H4 (cell line): ENCODE measurements at places on chromosomes 6 and 20. TPM values are rescaled to one million over a fixed set of nuclear protein-coding genes. Genes with fewer than 3 reads are reported as not detected.

- peak; percentile 76 for DNase-seq
Observed at GRCh38 chr6:41278699-41279405, 7.6 kb downstream of the TREM1 start.

DNA sequence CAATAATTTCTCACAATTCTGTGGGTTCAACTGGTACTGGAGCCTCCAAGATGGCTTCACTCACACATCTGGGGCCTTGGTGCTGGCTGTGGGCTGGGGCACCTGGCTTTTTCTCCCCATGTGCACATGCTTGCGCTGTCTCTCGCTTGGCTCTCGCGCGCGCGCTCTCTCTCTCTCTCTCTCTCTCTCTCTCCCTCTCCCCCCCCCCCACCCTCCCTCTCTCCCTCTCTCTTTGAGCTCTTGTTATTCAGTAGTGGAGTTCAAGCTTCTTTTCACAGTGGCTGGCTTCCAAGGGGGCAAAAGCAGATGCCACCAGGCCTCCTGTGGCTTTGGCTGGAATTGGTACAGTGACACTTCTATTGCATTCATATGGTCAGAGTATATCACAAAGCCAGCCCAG, 10.8 kb upstream of the TBCC start:
- no peak for DNase-seq

DNA sequence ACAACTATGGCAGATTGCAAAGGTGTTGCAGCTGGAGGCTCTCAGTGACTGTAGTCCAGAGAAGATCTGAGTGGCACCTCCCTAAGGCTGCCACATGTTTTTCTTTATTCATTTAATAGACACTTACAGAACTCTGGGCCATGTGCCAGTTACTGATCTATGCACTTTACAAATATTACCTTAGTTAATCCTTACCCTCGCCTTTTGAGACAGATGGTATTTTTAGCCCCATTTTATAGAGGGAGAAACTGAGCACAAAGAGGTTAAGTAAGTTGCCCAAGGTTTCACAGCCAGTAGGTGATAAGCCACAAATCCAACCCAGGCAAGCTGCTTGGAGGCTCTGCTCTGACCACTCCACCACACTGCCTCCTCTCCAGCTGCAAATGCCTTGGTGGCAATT, 6.5 kb upstream of the SCRT2 start:
- DNase-seq: no peak

DNA sequence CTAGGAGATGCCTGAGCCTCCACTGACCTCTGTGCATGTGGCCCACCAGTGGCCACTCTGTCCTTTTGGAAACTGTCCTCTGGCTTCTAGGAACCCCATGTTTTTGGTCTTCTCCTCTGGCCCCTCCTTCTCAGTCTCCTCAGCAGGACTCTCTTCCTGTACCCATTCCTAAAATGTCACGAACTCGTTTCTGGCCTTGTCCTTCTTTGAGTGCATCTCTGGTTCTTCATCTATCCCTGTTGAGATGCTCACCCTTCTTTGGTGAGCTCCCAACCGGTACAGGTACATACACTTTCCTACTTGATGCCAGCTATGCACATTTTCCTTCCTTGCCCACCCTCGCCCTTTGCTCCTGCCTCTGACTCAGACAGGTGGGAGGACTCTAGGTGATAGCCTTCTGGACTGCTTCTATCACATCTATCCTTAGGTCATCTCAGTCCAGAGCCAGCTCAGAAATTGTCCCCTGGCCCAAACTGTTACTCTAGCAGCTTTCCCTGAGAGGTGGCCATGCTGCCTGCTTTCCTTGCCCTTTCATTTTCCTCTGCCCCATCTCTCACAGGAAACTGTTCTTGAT, 14.8 kb upstream of the NNAT start:
- no peak for DNase-seq

GRCh38 chr6:139644821-139645220, 270.4 kb upstream of the CITED2 start:
- no peak for DNase-seq

The CYP24A1 gene
- 0.95 TPM in 1 of 2 replicates, not detected in the other for total RNA-seq

DNA sequence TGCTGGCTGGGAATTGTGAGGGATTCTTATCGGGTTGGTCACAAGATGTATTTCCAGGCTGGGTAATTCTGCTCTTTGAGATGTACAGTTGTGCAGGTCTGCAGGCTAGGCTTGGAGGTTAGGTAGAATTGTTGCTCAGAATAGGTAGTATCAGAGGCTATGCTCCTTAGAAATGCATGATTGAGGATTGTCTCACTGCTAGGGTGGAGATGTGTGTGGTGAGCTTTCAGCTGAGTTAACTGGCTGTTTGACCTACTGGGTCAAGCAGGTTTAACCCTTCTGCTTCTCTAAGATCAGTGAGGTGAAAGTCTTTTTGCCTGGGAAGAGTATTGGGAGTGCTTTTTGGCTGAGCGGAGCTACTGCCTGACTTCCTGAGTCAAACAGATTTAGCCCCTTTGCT, 701.1 kb downstream of the UTRN start:
- no peak for DNase-seq

DNA sequence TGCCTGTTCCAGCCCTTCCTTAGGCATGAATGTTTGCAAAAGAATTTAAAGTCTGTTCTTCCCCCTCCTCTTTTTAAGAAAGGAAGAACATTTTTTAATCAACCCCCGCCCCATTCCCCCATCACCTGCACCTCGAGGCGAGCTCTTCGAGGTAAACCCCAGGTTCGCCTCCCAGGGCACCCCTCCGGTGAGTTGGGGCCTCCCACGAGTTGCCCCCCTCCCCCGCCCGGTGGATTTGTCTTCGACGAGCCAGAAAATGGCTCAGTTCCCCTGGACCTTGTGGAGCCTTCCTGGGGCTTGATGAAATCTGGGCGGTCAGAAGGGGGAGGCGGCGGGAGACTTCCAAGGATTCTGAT, 256 bp upstream of the OVOL2 start:
- no peak for DNase-seq

GRCh38 chr6:27651371-27651732, 178.4 kb upstream of the ZNF184 start:
- peak; percentile 24 for DNase-seq

The GZF1 gene
- 13.4 and 14.2 TPM in 2 replicates for total RNA-seq

The DPPA5 gene
- not detected in 2 replicates for total RNA-seq

- peak; percentile 14 for DNase-seq
Observed at GRCh38 chr6:148700741-148701311, 46.0 kb upstream of the UST start.

- DNase-seq: no peak
Observed at GRCh38 chr6:33826537-33826936, 22.7 kb upstream of the MLN start.

The PRICKLE4 gene
- not detected in 2 replicates for total RNA-seq

GRCh38 chr6:35019831-35020230, 121.3 kb downstream of the TCP11 start:
- DNase-seq: no peak

The NNAT gene
- total RNA-seq: not detected in 2 replicates

DNA sequence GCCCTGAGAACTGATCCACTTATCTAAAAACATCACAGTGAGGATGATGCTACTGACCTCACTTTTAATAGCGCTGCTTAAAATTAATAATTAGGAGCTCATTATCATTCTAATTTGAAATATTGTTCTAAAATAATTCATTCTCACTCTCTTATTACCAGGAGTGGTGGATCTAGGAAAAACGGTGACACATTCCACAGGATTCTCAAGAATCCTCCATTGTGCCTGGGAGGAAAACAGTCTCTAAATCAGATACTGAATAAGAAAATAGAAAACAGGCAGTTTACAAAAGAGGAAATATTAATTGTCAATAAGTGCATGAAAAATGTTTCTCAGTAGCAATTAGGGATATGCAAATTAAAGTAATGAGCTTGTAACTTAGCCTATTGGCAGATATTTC, 187.4 kb downstream of the TENT5A start:
- no peak for DNase-seq

The TNNC2 gene
- not detected in 2 replicates for total RNA-seq

DNA sequence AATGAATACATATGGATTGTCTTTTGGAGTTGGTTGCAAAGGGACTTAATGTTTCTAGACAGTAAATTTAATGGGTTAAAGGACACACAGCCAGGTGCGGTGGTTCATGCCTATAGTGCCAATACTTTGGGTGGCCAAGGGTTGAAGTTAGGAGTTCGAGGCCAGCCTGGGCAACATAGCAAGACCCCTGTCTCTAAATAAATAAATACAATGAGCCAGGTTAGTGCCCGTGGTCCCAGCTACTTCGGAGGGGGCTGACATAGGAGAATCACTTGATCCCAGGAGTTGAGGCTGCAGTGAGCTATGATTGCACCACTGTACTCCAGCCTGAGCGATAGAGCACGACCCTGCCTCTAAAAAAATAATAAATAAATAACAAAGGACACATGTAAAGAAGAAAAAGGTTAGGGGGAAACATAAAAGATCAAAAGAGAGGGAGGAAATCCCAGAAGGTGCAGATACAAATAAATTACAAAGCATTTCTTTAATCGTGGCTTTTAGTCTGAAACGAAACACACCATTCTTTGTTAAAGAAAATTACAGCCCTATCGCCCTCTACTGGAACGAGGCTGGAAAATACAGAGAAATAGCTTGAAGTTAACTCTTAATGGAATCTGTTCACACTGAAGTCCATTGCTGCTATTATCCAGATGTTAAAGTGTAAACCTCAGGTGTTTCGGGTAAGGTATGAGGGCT, 42.6 kb upstream of the SCML4 start:
- DNase-seq: peak; percentile 14

GRCh38 chr6:34425132-34425497, 754 bp downstream of the RPS10 start:
- no peak for DNase-seq

The CMTR1 gene
- 22.4 and 22.6 TPM in 2 replicates for total RNA-seq

DNA sequence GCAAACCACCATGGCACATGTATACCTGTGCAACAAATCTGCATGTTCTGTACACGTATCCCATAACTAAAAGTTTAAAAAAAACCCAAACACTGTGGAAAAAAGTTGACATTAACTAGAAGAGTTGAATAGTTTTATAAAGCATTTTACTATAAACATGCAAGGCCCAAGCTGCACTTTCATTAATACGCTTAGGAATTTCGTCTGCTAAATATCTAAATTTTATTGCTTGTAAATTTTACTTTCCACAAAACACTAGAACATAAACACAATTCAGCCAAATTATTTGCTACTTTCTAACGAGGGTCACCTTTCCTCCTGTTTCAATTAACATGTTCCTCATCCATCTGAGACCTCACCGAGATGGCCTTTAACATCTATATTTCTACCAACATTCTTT, 74.4 kb upstream of the MAN1A1 start:
- no peak for DNase-seq

GRCh38 chr6:15593798-15594197, 69.0 kb downstream of the DTNBP1 start:
- DNase-seq: no peak

GRCh38 chr6:135318738-135319469, 137.8 kb downstream of the MYB start:
- no peak for DNase-seq

The TSBP1 gene
- total RNA-seq: not detected in 2 replicates

DNA sequence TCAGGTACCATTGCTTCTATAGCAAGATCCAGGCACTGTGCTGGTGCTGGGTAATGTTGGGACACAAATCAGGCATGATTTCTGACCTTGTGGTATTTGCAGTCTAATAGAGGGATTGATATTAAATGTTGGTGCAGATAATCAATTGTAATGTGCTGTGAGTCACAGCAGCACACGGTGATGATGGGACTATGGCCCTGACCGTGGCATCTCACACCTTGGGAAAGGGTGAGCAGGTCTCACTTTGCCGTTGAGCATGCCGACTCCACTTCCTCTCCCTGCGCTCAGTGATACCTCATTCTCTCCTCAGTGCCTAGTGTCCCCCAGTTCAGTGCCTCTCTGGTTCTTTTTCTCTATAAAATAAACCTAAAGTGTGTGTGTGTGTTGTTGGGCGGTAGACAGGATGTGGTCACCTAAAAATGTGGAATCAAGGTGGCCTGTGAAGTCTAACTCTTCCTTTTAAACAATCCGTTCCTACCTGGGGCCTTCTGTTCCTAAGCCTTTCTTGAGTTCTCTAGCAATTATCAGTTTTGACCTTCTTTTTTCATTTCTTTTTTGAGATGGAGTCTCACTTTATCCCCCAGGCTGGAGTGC, 188.5 kb downstream of the REV3L start:
- no peak for DNase-seq

DNA sequence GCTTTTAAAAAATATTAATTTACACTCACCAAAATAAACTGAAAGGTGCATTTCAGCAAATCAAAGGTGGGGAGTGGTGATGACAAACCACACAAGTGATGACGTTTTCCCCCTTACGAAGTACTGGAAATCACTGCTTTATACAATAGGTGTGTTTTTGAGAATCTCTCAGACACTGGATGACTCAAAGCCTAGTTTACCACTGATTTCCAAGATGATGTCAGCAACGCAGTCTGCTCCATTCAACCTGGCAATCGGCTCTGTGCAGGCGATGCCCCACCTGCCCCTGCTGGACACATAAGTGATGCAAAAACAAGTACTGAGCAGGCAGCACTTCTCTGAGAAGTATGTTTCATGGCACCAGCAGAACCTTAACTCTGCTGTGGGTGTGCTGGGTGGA, 114.4 kb downstream of the SOD2 start:
- peak; percentile 22 for DNase-seq

DNA sequence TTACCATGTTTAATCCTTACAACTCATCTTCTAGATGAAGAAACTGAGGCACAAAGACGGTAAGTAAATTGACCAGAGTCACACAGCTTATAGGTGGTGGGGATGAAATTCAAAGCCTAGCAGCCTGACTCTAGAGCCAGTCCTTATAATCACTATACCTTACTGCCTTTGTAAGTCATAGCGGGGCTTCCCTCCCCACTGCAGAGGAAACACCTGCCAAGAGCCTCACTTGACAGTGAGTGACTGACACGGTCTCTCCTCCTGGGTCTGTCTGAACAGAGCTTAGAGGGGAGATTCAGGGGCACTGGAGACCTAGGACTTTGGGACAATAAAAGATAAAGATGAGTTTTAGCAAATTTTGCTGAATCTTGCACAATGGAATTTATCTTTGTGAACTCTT, 12.8 kb downstream of the SUN5 start:
- DNase-seq: no peak

DNA sequence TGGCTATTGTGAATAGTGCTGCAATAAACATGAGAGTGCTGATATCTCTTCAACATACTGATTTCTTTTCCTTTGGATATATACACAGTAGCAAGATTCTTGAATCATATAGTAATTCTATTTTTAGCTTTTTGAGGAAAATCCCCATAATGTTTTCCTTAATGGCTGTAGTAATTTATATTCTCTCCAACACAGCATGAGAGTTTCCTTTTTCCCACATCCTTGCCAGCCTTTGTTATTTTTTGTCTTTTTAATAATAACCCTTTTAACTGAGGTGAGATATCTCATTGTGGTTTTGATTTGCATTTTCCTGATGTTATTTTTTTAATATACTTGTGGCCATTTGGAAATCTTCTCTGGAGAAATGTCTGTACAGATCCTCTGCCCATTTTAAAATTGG, 132.6 kb downstream of the PRL start:
- DNase-seq: no peak
